CD4-positive, CD25-positive, alpha-beta regulatory T cell (primary cell): ENCODE measurements at places on chromosomes 2 and 18.
A peak's percentile ranks its signal among the peaks of the same experiment; 100 is the strongest.

DNA sequence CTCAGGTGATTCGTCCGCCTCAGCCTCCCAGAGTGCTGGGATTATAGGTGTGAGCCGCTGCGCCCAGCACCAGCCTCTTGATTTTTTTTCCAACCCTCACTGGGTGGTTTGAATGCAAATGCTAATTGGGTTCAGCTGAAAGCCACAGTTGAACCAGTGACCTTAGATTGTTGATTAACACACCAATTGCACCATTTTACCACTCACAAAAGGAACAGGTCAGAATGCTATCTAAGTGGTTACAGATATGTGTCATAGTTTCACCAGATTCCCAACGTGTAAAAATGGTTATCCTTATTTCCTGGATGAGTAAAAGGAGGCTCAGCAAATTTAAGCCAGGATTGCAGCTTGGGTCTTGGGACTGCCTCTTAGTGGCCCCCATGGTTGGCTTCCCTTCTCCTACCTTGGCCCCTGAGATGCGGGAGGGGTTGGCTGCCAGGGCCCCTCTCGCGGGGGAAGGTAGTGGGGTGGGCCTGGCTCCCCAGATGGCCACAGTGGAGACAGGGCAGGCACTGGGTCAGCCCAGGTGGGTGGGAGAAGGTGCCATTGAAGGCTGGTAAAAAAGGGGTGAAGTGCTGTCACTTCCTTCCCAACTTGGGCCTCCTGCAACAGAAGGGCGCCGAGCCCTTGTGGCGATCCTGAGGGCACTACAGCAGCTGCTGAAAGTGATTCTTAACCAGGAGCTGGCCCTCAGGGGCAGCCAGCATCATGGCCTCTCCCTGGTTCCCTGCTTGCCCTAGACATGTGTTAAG lies 164.9 kb upstream of the HAAO start:
- no peak for DNase-seq

DNA sequence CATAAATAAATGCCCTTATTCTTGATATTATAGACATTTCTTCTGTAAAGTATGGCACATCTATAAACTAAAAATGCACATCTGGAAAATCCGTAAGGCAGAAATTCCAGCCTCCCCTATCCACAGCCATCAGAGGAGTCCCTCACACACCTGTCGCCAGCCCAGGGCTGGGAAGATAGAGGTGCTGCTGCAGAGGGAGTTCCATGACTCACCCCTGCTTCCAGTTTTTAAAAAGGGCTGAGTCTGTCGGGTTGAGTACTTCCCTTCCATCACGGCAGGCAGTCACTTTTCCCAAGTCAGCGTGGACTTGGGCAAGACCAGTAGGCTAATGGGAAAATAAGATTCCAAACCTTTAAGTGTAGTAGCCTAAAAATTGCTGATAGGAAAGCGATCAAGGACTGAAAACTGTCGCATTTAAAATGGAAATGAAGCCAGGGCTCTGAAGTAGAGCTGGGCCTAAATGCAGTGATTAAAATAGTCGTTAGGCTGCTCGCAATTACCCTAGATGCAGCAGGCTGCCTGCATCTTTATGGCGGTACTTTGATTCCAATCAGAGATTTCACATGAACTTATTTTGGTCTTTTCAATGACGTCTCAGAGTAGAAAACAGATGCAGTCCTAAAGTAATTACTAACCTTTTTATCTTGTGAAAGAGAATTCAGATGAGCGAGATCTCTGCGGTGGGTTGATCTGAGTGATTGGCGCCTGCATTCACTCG lies 280.5 kb downstream of the AGAP1 start:
- DNase-seq: no peak

DNA sequence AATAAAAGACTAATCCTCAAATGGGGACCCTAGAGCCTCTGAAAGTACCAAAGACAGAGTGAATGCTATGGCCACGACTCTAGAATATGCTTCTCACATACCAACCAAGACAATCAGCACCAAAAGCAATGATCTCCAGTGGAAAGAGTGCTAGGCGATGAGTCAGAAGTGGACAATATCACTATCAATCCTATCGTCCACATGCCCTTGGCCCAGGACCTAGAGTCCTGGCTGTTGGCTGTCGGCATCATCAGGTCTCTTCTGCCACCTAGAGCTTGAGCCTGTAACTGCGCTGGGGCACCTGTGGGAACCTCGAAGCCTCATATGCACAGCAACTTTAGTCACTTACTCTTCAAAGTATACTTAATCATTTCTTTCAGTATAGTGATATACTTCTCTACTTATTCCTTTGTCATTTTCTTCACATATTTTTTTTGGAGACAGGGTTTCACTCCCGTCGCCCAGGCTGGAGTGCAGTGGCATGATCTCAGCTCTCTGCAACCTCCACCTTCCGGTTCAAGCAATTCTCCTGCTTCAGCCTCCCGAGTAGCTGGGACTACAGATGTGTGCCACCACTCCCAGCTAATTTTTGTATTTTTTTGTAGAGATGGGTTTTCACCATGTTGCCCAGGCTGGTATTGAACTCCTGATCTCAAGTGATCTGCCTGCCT lies 29.7 kb downstream of the NOL10 start:
- peak; percentile 60 for DNase-seq

- no peak for DNase-seq
Observed at GRCh38 chr2:205617905-205618304, 64.4 kb upstream of the NRP2 start.

DNA sequence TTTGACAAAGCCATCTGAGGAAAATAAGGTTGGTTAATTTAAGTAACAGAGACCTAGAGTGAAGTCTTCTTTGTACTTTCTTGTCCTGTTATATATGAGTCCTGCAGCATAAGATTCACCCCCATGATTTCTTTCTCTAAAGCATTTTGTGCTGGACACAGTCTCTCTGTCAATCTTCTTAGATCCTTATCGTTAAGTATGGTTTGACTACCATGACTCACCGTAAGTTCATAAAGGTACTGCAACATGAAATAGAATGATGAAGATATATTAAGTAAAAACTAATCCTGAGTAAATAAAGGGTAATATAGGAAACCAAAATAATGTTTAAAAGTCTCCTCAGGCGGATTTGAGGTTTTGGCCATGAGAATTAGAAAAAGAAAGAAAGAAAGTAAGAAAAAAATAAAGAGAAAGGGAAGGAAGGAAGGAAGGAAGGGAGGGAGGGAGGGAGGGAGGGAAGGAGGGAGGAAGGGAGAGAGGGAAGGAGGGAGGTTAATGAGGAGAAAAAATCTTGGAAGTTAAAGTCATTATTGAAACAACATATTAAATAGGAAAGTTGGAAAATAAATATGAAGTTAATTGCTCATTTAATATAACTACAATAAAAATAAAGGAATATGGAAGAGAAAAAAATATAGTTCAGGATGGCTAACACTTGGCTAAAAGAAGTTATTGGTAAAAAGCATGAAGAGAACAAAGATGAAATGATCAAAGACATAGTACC lies 980.3 kb upstream of the CDH2 start:
- DNase-seq: no peak

DNA sequence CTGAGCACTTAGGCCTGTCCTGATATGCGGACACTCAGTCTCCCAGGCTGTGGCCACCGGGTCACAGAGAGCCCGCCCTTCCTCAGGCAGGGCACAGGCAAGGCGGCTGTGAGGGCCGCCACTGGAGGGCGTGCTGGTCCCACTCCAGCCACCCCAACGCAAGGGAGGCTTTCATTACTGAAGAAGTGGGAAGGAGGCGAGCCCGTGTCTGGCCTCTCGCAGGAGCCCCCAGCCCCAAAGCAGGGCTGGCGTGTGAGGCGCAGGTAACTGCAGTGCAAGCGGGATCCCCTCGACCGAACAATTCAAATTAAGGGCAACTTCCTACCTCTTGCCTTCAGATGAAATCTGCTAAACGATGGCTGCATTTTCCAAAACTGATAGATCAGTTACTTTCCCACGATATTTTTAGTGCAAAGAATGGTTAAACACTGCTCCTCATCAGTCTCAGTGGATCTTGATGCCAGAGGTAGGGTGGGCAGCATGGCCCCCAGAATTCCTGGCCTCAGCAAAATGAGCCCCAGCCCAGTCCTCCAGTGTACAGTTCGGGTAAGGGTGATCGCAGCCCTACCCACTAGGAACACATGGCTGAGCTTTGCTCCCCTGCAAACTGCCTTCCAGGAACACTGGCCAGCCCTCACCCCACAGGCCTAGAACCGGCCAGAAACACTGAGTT lies 97.2 kb downstream of the SEPTIN10 start:
- no peak for DNase-seq

DNA sequence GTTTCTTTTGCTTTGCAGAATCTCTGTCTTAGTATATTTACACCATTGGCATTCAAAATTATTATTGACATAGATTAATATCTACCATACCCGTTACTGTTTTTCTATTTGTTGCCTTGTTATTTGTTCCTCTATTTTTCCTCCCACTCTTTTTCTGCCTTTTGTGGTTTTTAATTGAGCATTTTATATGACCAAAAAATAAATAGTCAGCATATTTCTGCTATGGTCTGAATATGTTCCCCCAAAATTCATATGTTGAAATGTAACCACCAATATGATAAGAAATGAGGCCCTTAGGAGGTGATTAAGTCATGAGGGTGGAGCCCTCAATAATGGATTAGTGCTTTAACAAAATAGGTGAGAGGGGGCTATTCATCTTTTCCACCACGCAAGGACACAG lies 35.3 kb downstream of the ADRA2B start:
- DNase-seq: no peak

DNA sequence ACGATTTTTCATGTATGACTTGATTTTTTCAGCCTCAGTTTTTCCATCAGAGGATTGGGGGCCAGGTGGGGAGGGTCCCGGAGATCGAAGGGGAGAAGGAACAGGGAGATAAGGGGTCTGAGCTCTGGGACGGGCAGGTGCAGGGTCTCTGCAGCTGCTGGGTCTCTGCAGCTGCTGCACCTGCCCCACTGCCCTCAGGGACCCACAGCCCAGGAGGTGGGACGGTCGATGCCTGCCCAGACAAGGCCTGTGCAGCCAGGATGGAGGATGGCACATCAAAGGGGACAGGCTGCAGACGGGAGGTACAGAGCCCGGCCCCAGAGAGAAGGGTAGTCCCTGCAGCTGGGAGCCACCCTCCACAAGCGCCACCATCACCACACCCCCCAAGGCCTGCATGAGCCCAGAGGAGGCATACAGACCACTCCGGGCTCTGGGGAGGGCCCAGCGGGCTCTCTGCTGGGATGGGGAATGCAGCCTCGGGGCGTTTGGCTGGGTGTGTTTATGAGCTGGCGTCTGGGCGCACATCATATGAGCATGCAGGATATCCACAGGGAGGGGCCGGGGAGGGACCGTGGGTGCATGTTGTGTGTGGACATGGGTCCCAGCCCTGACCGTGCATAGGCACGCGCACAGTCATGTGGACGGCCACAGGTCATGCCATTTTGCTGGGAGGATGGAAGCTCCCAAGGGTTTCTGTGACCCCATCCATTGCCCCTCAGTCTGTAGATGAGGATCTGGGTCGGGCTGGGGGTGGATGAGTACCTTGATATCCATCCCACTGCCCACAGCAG lies 34.9 kb upstream of the GPC1 start:
- DNase-seq: no peak

GRCh38 chr2:176729706-176730569 lies 460.7 kb downstream of the MTX2 start:
- DNase-seq: no peak

DNA sequence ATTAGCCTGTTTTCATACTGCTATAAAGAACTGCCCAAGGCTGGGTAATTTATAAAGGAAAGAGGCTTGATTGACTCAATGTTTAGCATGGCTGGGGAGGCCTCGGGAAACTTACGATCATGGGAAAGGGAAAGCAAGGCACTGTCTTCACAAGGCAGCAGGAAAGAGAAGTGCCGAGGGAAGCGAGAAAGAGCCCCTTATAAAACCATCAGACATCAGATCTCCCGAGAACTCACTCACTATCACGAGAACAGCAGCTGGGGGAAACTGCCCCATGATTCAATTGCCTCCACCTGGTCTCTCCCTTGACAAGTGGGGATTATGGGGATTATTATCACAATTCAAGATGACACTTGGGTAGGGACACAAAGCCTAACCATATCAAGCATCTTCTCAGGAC lies 23.3 kb downstream of the RHOB start:
- no peak for DNase-seq

DNA sequence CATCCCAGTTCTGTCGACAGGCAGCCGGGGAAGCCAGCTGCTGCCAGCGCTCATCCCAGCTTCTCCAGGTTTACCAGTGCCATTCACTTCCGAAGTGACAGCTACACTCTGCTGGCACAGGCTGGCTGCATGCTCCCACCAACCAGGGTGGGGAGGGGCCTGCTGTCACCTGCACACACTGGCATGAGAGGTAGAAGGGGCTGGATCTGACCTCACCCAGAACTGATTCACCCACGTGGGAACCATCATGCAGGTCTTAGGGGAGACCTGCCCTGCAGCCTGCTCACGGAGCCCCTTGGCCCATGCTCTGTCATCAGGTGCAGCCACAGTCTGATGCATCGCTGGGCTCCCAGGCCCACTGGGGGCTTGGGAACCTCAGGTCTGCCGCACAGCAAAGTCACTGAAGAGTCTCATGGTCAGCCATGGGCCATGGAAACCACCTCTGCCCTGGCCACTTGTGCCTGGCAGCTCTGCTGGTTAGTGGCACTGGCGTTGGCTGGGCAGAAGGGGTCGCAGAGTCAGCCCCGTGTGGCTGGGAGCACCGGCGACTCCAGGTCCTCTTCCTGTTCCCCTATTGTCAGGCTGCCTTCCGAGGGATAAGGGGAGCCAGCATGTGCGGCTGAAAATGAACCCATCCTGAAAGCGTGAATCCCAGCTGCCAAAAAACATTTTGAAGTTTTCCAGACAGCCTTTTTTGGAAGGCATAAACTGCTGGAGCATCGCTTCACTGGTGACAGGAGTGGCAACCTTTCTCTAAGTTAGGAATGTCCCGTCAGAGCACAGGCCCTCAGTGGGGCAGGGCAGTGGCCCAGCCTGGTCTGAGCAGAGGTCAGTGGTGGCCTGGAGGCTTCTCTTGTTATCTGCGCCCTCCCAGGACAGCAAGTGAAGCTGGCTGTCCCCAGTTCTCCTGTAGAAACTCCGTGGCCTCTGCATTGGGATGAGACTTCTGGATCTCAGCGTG lies 157.8 kb downstream of the SEPTIN10 start:
- no peak for DNase-seq

DNA sequence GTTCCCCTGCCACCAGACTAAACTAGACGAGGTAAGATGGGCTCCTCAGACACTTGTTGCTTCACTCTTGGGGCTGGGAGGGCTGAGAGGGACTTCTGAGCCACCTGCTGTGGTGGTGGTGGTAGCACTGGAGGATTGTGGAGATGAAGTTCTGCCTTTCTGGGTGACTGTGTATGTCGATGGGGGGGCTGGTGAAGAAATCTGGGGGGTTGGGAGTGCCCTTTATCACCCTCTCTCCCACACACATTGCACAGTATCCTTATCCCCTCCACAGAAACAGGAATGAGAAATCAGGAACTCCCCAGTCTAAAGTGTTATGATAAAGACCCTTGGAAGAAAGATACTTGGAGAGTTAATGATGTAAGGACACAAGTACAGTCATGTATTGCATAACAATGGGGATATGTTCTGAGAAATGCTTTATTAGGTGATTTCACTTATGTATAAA lies 38.5 kb downstream of the HK2 start:
- no peak for DNase-seq

DNA sequence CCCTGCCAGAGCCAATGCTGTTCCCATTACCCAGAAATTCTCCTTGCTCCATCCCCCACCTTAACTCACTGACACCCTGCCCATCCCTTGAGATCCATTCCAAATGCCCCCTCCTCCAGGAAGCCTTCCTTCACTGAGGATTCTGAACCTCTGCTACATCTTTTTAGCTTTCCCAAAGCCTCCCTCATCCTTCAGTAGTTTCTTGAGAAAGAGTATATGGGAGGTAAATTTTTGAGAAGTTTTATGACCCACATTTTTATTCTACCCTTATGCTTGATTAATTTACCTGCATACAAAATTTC lies 93.1 kb downstream of the INHBB start:
- no peak for DNase-seq
